ENCODE measurements at places on chromosomes 6 and 20. TPM values are rescaled to one million over a fixed set of nuclear protein-coding genes. Genes with fewer than 3 reads are reported as not detected.

DNA sequence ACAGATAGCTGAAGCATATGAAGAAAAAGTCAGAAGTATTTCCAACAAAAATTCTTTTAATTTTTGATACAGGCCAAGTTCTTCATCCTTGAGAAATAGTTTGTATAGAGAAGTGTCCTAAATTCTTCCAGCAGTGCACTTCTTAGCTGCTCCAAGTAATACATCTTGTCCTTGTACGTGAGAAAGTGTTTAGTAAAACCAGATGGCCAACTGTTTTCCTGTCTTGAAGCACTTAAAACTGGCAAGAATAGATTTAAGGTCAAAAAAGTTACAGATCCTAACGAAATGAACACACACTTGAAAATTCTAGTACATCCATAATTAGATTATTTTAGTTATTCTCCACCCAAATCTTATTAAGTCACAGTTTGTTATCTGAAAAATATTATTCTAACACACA, 52.2 kb upstream of the HSF2 start:
- DNase-seq = no peak

- DNase-seq = no peak
Observed at GRCh38 chr6:90220273-90220672, 76.4 kb downstream of the BACH2 start.

DNA sequence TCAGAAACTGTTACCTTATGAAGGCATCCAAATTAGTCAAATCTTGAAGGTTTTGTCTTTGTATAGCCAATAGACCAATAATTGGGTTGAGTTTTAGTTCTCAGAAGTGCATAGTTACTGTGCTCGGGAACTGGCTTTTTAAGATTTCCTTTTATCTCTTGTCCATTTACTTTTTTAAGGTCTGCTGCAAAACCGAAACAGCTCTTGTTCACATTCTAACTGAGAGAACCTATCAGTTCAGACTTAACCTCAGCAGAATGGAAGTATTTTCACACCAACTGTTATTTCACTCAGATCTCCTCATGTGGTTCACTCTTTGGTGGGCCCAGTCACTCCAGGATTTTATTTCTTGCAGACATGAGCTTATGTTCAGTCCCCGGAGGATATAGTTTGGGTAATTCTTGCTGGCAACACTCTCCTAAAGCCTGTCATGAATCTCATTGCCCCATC, 55.5 kb downstream of the TPBG start:
- DNase-seq = no peak

The KLHDC3 gene
- 158 TPM for total RNA-seq

DNA sequence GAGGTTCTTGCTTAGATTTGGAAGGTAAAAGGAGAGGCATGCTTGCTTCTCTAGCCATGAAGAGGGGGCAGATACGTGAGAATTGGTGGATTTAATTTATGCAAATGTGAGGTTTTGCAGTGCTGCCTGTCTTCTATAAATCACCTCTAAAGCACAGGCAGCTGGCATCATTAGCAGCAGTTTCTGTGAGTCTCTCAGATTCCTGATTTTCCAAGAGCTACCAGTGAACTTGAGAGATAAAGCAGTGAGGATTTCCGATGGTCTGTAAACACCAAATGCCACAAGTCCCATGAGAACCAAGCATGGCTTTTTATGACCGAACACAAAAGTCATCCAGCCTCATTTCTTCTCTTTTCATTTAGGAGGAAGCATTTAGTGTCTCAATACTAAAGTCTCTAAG, 3.2 kb upstream of the SIRPB2 start:
- DNase-seq = no peak

- peak; percentile 91 for DNase-seq
Observed at GRCh38 chr20:22691369-22692118, 107.2 kb upstream of the FOXA2 start.

The DEFB129 gene
- not detected for total RNA-seq

DNA sequence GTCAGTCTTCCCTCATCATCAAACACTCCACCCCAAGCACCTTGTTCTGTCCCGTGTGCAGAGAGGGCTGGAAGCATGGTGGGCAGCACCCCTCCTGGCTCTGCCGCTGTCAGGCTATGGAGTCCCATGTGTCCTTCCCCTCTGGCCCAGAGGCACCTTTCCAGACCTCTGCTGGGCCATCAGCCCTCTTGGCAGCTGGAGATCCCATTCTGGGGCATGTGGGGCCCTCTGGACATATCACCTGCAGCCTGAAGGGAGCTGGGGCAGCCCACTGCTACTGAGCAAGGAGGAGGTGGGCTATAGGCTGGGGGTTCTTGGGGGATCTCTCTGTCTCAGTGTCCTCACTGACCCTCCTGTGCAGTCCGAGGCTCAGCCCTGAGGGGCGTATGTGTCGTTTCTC, 42.2 kb downstream of the SUN5 start:
- DNase-seq = no peak

GRCh38 chr6:36686668-36687513, 8.4 kb downstream of the CDKN1A start:
- no peak for DNase-seq

DNA sequence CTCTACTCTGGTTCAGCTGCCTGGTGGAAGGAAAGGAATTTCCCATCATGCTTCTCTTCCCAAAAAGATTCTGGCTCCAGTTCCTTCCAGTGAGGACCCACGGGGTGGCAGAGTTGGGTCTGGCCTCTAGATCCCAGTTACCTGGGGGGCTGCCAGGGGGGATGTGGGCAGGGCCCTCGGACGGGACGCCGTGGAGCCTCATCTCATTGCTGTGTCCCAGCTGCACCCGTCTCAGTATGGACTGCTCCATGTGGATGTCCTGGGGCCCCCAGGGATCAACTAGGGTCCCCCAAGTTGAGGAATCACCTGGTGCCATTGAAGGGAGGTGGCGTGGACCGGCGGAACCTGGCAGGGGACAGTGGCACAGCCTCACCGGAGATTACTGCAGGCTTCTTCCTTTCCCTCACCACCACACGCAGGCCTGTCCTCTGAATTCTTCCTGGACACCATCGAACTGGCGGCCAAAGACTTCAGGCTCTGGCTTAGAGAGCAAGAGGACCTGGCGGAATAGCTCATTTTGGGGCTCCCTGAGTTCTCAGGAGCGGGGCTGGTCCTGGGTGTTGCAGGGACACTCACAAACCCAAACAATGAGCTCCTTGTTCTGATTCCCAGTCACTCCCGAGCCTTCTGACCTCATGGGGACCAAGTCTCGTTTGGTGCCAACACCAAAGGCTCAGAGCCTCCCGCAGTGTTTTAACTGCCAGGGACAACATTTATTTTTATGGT, 8.5 kb downstream of the ZBP1 start:
- DNase-seq = peak; percentile 51

The EYA4 gene
- 38.2 TPM for total RNA-seq

DNA sequence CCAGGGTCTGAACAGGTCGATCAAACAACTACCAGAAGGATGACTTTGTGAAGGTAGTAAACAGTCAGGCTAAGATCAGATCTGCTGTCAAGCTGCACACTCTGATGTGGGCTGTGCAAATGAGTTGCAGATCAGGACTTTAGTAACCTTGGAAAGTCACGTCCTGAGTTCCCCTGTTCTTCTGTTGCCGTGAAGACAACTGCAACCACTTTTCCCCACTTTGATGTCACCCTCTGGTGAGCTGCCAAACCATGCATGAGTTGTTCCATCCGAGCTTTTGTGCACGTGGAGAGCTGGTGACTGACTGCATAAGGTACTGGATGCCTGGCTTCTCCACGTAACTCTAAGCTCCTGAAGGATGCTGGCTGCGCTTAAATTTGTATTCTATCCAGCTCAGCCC, 111.0 kb downstream of the CD83 start:
- no peak for DNase-seq

The HLA-DQB1 gene
- 14.8 TPM for total RNA-seq

The LGSN gene
- total RNA-seq = not detected

DNA sequence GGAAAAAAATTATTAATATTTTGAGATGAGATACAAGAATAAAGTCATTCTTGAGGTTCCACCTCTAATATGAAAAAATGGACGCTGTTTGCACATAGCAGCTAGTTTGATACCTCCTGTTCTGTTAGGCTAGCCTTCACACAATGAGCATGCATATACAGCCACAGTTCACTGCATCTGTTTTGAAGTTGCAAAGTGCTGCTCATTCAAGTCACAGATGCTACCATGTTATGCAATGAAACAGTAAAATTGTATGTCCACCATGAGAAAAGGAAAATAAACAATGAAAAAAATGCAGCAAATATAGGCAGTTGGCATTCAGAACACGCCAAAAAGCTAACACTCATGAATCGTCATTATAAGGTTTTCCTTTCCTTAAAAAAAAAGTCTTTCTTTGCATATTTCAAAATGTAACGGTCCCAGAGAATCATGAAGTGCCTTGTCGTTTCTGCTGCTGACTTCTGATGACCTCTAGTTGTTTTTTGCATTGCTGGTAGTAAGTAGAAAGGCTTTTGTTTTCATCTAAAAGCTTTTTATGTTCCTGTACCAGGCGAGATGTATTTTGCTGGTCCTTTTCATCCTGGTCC, 70.7 kb downstream of the MAP3K7 start:
- no peak for DNase-seq

GRCh38 chr6:38117281-38117680, 297.8 kb downstream of the ZFAND3 start:
- no peak for DNase-seq

DNA sequence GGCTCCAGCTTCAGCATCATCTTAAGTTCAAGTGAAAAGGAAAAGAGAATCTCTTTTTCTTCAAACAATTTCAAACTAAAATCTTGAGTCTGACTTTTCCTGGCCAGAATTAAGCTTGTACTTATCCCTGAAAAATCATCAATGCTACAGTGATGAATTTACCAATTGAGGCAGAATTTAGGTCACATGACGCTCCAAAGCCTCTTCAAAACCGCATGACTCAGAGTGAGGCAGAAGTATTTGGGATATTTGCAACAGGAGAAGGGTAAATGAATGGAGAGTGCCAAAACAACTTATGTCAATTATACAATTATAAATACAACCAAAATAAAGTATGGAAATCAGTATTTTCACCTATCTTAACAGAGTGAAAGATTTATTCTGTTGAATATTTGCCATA, 515.5 kb downstream of the COL12A1 start:
- DNase-seq = no peak

The GLP1R gene
- total RNA-seq = 9.4 TPM

DNA sequence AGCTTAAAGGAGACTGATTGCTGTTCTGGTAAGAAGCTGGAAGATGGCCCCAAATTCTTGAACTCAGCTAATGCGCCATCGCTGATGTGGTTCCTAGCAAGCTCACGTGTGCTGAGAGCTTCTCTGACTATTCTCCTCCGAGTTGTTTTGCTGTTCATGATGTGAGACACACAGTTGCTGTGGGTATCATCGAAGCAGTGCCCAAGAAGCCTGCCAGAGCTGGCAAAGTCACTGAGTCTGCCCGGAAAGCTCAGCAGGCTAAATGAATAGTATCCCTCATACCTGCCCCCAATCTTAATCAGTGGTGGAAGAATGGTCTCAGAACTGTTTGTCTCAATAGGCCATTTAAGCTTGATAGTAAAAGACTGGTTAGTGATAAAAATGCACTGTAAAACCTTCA, 28.3 kb upstream of the BCLAF1 start:
- no peak for DNase-seq

- no peak for DNase-seq
Observed at GRCh38 chr6:76771059-76771634, 692.1 kb downstream of the HTR1B start.

DNA sequence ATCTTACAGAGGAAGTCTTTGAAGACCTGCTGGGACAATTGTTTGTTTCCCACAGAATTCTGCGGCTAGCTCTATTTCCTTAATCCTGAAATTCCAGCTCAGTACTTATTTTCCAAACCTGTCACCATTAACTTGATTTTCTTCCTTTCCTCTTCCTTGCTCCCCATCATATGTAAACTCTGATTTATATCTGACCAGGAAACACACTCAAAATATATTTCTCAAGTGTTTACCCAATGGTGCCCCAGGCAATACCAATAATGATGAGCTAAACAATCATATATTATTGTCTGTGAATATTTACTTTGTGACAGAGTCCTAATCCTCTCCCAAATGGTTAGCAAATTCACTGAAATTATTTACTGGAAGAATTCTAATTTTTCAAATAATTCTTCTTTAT, 597.3 kb downstream of the PKHD1 start:
- DNase-seq = no peak

DNA sequence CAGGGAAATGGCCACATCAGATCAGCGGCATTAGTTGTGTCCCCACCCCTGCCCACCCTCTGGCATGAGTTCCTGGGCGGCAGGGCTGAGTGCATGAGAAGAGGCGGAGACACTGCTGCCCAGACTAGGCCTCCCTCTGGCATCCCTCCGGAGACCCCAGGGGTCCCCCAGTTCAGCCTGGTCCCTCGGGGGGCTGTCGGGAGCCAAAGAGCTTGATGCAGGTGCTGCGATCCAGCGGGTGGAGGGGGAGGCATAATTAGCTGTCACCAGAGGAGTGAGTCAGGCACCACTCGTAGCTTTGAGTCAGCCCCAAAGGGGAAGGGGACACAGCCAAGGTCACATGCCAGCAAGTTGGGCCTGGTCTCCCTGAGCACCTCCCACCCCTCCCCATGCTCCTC, 34.5 kb downstream of the DLGAP4 start:
- no peak for DNase-seq

- DNase-seq = no peak
Observed at GRCh38 chr6:134309983-134310605, 7.8 kb downstream of the SGK1 start.

The CCN6 gene
- total RNA-seq = not detected

- DNase-seq = no peak
Observed at GRCh38 chr6:38988736-38989449, 59.7 kb upstream of the GLP1R start.

DNA sequence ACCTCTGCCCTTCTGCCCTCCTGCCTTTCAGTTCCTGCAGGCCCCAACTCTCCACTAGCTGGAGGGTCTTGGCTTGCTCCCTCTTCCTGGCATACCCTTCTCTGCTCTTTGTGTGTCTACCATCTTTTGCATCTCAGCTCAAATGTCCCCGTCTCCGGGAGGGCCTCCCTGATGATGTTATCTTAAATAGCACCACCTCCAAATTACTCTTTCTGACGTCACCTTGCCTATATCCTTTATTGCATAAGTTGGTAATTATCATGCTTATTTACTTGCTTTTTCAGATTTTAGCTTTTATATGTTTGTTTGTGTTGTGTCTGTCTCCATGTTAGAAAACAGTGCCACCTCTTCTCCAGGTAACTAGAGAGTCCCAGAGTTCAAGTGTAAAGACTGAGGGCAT, 36.0 kb upstream of the FYN start:
- DNase-seq = no peak

GRCh38 chr6:166786704-166787293, 159.7 kb upstream of the RPS6KA2 start:
- no peak for DNase-seq

The XKR7 gene
- not detected for total RNA-seq

GRCh38 chr6:135329851-135330803, 149.0 kb downstream of the MYB start:
- no peak for DNase-seq

DNA sequence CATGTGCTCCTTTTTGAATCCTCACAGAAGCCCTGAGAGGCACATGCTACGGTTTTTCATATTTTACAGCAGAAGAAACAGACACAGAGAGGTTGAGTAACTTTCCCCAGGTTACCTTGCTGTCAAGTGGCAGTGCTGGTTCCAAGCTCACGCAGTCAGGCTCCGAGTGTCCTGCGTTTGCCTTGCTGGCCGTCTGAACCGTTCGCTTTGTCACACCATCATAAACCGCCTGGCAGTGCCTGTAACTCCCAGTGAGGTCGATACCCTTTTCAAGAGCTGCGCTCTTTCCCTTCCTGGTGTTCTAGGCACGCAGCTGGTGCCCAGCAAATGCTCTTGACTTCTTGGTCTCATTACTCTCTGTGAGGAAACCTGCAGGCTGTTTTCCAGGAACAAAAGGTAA, 31.3 kb upstream of the KCNG1 start:
- DNase-seq = no peak

Measured in right cardiac atrium (tissue), 5 donors.